Omental fat pad (tissue), 4 donors: ENCODE measurements at places on chromosomes 1 and 21.
A peak's percentile ranks its signal among the peaks of the same experiment; 100 is the strongest.

DNA sequence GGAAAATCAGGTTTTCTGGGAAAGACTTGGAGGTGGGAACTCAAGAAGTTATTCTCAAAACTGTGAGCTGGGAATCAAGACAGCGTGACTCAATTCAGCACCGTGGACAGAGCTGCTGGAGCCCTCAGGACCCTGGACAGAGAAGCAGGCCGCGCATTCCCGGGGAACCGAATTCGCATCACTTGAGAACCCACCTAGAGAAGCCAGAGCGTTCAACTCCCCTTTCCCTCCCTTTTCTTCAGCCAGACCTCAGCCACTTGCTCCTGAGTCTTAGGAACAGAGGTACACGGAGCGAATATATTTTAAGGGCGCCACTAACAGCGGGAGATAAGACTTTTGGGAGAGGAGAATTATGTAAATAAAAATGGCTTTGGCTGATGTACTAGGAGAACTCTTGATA, 2.0 kb upstream of the LIN28A start:
- DNase-seq: peak; percentile 64

DNA sequence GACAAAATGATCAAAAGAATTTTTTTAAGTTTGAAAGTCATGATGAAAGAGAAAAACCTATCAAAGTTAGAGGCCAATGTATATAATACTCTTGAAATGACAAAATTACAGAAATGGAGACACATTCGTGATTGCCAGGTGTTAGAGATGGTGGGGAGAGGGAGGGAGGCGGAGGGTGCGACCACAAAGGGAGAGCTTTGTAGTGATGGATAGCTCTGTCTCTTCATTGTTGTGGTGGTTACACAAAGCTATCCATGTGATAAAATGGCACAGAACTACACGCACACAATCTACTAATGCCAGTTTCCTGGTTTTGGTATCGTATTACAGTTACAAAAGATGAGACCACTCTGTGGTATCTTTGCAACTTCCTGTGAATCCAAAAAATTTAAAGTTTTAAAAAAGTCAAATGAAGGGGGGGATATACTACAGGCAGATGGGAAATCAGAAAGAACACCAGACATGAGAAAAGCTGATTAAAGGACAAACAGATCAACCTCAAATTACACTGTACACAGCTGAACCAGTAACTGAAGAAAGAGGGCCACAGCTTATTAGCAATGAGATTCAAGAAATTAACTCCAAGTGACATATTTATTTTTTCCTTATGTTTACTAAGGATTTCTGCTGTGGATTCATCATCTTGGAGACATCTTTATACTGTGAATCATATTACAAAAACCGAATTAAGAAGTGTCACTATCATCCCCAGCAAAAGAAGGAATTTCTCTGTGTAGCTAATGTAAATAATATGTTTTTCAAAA, 199.1 kb downstream of the SLC45A1 start:
- DNase-seq: no peak

- DNase-seq: no peak
Measured at GRCh38 chr1:171576144-171576543, 45.9 kb upstream of the MYOCOS start.

DNA sequence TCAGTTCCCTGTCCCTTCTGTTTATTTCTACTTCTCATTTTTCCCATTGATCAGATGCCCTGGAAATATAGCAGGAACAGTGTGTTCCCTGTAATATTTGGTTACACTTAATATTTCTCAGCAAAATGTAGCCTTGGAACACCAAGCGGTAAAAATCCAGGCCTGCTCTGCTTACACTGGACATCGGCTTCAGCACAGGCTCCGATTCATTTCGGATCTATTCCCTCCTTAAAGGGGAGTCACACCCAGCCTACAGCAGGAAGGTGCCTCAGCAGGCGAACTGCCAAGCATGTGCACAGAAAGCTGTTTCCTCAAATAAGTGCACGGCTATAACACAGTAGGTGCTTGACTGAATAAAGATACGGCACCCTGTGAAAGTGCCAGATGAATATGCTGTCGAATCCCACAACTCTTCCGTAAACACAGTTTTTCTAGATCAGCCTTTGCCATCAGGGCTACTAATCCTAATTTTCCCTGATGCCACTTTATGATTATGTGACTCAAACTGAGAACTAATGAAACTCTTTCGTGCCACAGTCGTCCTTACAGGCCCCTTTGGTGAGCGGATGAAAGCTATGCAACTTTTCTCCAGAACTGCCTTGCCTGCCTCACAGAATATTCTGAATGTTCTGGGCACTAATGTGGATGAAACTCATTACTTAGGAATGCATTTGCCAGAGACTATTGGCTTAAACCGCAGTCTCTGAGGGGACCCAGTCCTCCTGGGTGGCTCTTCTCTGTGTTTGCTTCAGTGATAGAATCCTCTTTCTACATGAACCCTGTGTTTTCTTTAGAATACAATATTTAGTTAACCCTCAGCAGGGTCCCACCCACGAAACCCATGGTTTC, 275.5 kb upstream of the RUNX1 start:
- DNase-seq: no peak

GRCh38 chr1:186849271-186849671, 20.5 kb downstream of the PLA2G4A start:
- no peak for DNase-seq

- no peak for DNase-seq
Measured at GRCh38 chr1:42888013-42888633, 41.7 kb downstream of the ZNF691 start.
